ENCODE measurements at places on chromosomes 3 and 15. TPM values are rescaled to one million over a fixed set of nuclear protein-coding genes. Genes with fewer than 3 reads are reported as not detected.
A peak's percentile ranks its signal among the peaks of the same experiment; 100 is the strongest.

SPINT1 gene
- 991 TPM for total RNA-seq

GRCh38 chr15:41340189-41340695, 7.6 kb downstream of the NUSAP1 start:
- H3K27ac ChIP-seq, result no peak overlapping the region
- no peaks in the 10 kb centered on the region for H3K4me1 ChIP-seq
- no peaks in the 10 kb centered on the region for H3K36me3 ChIP-seq
- DNase-seq, result no peak
- no peak overlapping the region for H3K4me3 ChIP-seq

GP5 gene
- not detected for total RNA-seq

PLA2G4D gene
- not detected for total RNA-seq

DNA sequence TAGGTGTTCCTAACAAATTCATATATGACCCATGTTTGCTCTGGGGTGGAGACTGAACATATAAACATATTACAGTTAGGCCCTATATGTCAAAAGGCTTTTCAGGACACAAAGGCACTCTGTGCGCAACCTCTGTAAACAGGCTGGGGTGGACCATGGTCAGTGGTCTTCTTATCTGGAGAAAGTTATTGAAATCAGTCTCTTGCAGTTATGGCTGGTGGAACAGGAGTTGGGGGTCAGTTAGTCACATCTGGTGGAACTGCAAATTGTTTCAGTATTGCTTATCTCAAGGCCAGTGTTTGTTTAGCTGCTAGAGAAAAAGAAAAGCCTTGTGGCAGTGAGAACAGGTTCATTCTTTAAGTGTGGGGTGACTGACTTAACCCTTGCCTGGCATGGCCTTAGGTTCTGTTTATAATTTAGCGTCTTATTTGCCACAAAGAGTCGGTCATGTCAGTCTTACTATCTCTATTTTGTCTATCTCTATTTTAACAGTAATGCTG, 5.9 kb upstream of the GP9 start:
- H3K4me3 ChIP-seq, result no peak overlapping the region
- no peaks in the 10 kb centered on the region for H3K4me1 ChIP-seq
- H3K36me3 ChIP-seq, result no peaks in the 10 kb centered on the region
- DNase-seq, result no peak
- H3K27me3 ChIP-seq, result no peaks in the 10 kb centered on the region
- H3K27ac ChIP-seq, result no peak overlapping the region

GRCh38 chr15:63221346-63221745, 31.9 kb downstream of the RAB8B start:
- DNase-seq, result peak; percentile 61
- no peak overlapping the region for H3K27ac ChIP-seq
- no peaks in the 10 kb centered on the region for H3K4me1 ChIP-seq
- H3K4me3 ChIP-seq, result no peak overlapping the region
- H3K27me3 ChIP-seq, result no peaks in the 10 kb centered on the region

DNA sequence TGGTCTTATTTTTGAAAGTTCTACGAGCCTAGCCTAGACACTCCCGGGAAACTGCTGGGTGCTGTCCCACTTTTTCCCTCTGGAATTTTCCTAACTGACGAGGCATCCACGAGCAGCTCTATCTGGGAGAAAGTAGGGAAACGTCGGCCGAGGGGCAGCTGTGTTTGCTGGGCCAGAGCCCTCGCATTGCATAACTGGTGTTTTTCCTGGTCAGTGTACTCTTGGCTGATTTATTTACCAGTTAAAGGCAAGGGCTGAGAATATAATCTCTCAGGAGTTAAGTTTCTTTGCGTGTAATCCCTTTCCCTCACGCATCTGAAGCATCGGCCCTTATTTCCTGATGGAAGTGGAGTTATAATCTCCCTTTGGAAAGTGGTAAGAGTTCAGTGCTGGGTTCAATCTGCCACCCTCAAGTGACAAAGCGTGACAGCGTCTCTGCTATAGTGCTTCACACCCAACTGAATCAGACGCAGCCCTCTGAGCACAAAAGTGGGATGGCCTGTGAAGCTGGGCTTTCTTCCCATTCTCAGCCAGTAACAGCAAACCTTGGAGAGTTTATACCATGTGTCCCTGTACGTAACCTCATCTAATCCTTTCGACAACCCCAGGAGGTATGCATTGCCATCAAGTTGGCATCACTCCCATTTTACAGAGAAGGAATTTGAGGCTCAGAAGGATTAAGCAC, 311.5 kb downstream of the RORA start:
- H3K27me3 ChIP-seq, result no peaks in the 10 kb centered on the region
- no peak overlapping the region for H3K27ac ChIP-seq
- H3K4me1 ChIP-seq, result peaks cover 11% of the 10 kb centered on the region
- no peak overlapping the region for H3K4me3 ChIP-seq
- no peak for DNase-seq

DNA sequence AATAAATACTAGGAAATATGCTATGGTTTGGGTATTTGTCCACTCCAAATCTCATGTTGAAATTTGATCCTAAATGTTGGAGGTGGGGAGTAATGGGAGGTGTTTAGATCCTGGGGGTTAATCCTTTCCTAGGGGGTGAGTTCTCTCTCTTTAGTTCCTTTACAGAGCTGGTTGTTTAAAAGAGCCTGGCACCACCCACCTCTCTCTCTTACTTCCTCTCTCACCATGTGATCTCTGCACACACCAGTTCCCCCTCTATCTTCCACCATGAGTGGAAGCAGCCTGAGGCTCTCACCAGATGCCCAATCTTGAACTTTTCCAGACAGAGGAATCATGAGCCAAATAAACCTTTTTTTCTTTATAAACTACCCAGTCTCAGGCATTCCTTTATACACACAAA, 10.5 kb downstream of the SLC24A5 start:
- no peak for DNase-seq
- no peaks in the 10 kb centered on the region for H3K27me3 ChIP-seq
- H3K36me3 ChIP-seq, result no peaks in the 10 kb centered on the region
- H3K4me1 ChIP-seq, result no peaks in the 10 kb centered on the region
- no peak overlapping the region for H3K4me3 ChIP-seq
- no peak overlapping the region for H3K27ac ChIP-seq

GRCh38 chr15:88621789-88622604, 857 bp downstream of the AEN start:
- no peaks in the 10 kb centered on the region for H3K36me3 ChIP-seq
- no peaks in the 10 kb centered on the region for H3K27me3 ChIP-seq
- H3K4me3 ChIP-seq, result peak overlapping the region; percentile 73
- peak overlapping the region; percentile 78 for H3K27ac ChIP-seq

ANKUB1 gene
- not detected for total RNA-seq

DNA sequence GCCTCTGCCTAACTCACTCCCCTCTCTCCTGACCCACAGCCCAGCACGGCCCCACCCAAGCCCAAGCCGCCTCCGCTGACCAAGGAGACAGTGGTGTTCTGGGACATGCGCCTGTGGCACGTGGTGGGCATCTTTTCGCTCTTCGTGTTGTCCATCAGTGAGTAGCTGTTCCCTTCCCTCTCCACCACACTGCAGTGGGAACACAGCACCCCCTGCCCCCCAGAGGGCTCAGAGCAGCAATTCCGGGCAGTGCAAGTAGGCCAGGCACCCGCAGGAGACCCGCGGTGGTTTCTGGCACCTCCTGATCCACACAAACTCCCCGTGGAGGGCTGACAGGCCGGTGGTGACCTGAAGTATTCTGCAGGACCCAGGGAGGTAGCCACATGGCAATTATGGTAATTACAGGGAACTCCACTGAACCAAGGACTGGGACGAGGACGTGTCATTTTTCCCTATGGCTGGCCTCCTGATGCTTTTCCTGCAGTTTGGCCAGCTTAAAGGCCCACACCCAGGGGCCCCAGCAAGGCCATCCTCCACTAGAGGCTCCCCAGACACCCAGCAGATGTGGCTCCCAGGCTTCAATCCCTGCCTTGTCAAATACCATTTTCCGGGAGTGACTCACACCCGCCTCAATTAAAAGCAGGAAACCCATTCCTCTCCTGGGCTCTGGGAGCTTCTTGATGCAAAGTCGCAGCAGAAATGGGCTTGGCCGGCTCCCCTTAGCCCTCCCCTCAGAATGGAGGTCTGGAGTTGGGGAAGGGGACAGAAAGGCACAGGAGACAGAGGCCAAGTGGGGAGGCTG, 4.8 kb downstream of the TMIE start:
- no peaks in the 10 kb centered on the region for H3K36me3 ChIP-seq
- H3K4me1 ChIP-seq, result no peaks in the 10 kb centered on the region
- no peaks in the 10 kb centered on the region for H3K27me3 ChIP-seq
- H3K27ac ChIP-seq, result no peak overlapping the region
- H3K4me3 ChIP-seq, result no peak overlapping the region

- H3K4me1 ChIP-seq, result no peaks in the 10 kb centered on the region
- DNase-seq, result no peak
- no peak overlapping the region for H3K27ac ChIP-seq
- H3K36me3 ChIP-seq, result no peaks in the 10 kb centered on the region
- H3K27me3 ChIP-seq, result no peaks in the 10 kb centered on the region
- H3K4me3 ChIP-seq, result no peak overlapping the region
These were observed 253.0 kb upstream of the P2RY1 start for GRCh38 chr3:152581951-152582350.

DNA sequence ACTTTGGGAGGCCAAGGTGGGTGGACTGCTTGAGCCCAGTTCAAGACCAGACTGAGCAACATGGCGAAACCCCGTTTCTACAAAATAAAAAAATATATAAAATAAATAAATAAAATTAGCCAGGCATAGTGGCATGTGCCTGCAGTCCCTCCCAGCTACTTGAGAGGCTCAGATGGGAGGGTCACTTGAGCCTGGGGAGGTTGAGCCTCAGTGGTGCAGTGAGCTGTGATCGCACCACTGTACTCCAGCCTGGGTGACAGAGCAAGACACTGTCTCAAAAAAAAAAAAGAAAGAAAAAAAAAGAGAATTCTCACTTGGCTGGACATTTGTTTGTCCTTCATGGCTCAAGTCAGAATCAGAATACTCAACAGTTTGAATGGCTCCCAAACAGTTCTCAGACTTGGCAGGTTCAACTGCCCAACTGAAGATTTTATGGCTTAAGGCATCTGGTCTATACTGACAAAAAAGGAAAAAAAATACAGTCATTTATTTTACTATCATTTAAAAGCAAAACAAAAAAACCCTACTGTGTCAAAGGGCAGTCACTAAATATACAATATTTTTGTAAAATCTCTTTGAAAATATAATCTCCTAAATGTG, 106.6 kb downstream of the FBXL22 start:
- peaks cover 39% of the 10 kb centered on the region for H3K36me3 ChIP-seq
- H3K27ac ChIP-seq, result no peak overlapping the region
- H3K4me1 ChIP-seq, result no peaks in the 10 kb centered on the region
- no peaks in the 10 kb centered on the region for H3K27me3 ChIP-seq
- no peak for DNase-seq
- H3K4me3 ChIP-seq, result no peak overlapping the region

DNA sequence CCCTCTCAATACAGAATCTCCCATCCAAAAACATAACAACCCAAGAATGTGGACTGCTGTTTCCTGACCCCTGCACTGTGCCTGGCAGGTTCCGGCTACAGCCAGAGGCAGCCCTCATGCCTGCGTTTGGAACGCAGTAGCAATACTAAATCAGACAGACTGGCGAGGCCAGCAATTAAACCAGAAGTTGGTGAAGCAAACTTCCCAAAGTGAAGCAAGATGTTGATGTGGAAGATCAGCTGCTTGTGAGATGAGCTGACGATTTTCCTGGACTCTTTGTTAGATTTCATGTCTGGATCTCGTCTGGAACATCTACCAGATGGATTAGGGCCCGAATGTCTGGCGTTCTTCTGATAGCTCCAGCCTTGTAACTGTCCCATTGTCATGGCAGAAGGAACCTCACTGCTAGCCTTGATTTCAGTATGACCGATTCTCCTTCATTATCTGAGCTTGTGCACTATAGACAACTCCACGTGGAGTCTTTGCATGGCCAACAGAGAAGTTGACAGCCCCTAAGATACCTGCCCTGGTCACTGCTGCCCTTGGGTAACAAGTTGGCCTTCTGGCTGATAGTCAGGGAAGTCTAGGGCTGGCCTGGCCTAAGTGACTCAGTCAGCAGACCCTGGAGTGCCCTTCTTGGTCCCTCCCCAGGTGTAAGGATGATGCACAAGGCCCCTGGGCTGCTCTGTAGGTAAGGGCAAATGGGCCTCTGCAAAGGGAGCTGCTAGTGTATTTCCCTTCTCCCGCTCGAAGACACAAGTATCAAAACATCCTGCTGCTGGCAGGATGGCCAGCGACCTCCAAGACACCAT, 126.5 kb downstream of the ADAMTS17 start:
- peak; percentile 21 for DNase-seq
- H3K27me3 ChIP-seq, result no peaks in the 10 kb centered on the region
- no peaks in the 10 kb centered on the region for H3K36me3 ChIP-seq
- H3K4me1 ChIP-seq, result no peaks in the 10 kb centered on the region

GRCh38 chr3:191301782-191302411, 27.3 kb upstream of the CCDC50 start:
- no peak overlapping the region for H3K4me3 ChIP-seq
- no peaks in the 10 kb centered on the region for H3K36me3 ChIP-seq
- no peaks in the 10 kb centered on the region for H3K27me3 ChIP-seq
- DNase-seq, result no peak
- no peak overlapping the region for H3K27ac ChIP-seq

- H3K27ac ChIP-seq, result no peak overlapping the region
- H3K4me3 ChIP-seq, result no peak overlapping the region
- no peak for DNase-seq
These were observed 210.6 kb upstream of the ATP10A start for GRCh38 chr15:26073430-26074333.

- DNase-seq, result no peak
- no peaks in the 10 kb centered on the region for H3K4me1 ChIP-seq
- no peak overlapping the region for H3K27ac ChIP-seq
- no peak overlapping the region for H3K4me3 ChIP-seq
- H3K36me3 ChIP-seq, result no peaks in the 10 kb centered on the region
These were observed 140.3 kb upstream of the NSMCE3 start for GRCh38 chr15:29409890-29410289.

DNA sequence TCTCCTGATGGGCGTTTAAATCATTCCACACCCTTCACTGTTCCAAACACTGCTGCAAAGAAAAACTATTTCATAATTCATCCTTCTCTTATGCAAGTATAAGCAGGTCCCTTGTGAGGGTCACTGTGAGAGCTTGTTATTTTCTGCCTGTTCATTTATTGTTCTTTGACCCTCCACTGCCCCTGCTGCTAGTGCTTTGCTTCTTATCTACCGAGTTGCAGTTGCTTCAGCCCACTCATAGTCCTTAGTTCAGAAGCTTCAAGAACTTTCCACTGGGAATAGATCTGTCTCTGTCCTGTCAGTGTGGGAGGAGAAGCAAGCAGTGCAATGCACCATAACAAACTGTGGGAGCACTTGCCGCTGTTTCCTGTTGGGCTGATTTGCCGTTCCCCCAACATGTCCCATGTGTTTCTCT, 39.8 kb downstream of the RIOX2 start:
- H3K27ac ChIP-seq, result no peak overlapping the region
- no peaks in the 10 kb centered on the region for H3K36me3 ChIP-seq
- DNase-seq, result no peak
- H3K27me3 ChIP-seq, result no peaks in the 10 kb centered on the region
- no peaks in the 10 kb centered on the region for H3K4me1 ChIP-seq

DNA sequence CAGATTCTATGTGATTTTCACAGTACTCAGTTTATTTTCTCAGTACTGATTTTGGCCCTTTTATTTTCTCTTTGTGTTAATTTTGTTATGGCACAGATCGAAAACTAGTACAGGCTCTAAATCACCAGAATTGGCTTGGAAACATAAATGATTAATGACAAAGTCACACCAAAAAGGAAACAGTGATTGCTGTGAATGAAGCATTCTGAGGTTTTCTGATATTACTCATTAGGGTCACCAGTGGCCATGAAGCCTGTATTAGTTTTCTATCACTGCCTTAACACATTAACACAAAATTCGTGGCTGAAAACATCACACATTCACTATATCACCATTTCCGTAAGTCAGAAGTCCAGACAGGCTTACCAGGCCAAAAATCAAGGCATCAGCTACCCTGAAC, 343.0 kb upstream of the THRB start:
- H3K4me1 ChIP-seq, result no peaks in the 10 kb centered on the region
- H3K4me3 ChIP-seq, result no peak overlapping the region
- H3K36me3 ChIP-seq, result no peaks in the 10 kb centered on the region
- no peak overlapping the region for H3K27ac ChIP-seq

Data from Peyer's patch (tissue), 4 donors.